GDM1 (cell line): ENCODE measurements at places on chromosomes 2 and 18.

GRCh38 chr2:152615177-152615576, 102.1 kb downstream of the PRPF40A start:
- no peak for DNase-seq

- no peak for DNase-seq
These were observed 43.1 kb downstream of the TTN start for GRCh38 chr2:178764097-178764496.

GRCh38 chr2:134411828-134412638, 158.2 kb downstream of the MGAT5 start:
- DNase-seq = peak; percentile 67

- DNase-seq = peak; percentile 39
These were observed 889.1 kb upstream of the GCFC2 start for GRCh38 chr2:76599732-76600368.

DNA sequence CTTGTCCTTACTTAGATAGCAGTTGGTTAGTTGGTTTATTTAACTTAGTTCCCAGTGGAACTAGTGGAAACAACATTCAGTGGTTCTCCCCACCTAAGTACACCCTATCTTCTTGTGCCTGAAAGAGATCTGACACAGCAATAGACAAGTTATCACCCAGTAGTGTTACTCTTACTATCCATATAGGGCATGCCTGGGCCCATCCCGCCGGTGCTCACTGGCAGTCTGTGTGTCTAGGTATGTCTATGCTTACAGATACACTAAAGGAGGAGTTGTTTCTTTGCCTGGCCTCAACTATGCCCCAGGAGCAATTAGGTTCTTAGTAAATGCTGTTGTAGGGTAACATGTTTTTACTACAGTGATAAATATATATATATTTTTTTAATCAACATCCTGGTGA, 12.0 kb upstream of the NRP2 start:
- no peak for DNase-seq

DNA sequence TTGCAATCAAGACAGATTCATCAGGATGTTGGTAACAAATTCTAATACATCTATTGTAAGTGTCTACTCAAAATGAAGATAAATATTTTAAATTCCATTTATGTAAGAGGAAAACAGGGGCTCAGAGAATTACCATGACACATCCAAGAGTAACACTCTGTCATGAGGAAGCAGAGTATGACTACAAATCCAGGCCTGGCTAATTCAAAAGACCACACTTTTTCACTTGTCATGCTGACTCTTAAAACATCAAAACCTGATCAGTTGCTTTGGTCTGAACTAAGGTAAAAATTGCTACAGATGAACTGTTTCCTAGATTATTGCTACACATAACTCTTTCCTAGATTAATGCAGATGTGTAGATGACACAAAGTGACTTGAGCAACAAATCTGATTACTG, 880.6 kb downstream of the TSN start:
- no peak for DNase-seq

DNA sequence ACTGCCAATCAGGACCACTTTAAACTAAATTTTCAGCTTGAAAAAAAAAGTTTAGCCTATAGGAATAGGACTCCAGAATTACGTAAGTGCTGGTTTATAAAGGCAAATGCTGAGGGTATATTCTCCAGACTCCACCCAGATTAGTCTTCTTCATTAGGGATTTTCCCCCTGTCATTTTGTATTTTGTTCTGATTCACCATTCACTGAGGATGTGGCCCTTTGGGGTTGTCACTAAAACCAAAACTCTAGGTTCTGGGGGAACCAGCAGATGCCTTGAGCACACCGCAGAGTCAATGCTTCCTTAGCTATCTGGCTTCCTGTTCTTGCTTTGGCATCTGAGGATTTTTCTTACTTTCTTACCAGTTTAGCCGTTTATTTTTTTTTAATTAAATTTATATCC, 10.5 kb downstream of the SCYGR4 start:
- DNase-seq = no peak

DNA sequence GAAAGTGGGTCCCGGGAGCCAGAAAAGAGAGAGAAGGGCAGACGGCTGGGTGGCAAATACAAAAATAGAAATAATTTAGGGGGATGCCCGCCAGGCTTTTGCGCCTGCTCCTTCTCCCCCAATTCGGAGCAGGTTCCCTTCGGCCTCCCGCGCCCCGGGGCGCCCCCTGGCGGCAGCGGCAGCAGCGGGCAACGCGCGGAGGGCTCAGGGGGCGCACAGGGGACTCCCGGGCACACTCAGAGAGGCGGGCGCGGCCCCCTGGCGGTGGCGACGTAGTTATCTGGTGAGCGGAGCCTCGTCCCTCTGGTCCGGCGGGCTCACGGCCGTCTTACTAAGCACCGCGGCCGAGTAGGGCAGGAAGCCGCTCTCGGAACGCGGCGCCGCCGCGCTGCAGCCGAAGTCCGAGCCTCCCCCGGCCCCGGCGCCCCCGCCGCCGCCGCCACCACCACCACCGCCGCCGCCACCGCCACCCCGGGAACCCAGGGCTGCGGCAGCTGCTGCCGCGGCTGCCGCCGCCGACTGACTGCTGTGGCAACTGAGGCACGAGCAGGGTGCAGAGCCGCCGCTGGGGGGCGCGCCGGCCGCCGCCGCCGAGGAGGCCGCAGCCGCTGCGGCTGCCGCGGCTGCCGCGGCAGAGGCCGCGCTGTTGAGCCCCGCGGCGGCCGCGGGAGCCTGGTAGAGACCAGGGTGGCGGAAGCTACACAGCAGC, 3.8 kb downstream of the EVX2 start:
- no peak for DNase-seq

DNA sequence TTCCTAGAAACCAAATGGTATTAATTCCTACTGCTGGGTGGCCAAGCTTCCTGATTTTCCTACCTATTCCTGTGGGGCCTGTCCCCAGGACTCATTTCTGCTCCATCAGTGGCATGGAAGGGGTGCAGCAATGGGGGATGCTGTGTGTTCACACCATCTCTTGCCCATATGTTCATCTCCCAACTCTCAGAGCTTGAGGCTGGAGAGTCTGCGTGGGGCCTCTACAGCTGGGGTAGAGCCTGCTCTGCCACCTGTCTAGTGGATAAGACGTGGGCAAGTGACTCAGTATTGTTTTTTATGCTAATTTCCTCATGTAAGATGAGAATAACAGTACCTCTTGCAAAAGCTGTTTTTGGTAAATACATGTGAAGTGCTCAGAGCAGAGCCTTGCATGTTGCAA, 149.8 kb downstream of the ACTR3 start:
- DNase-seq = no peak

GRCh38 chr2:97844311-97844859, 131.0 kb downstream of the ZAP70 start:
- no peak for DNase-seq

DNA sequence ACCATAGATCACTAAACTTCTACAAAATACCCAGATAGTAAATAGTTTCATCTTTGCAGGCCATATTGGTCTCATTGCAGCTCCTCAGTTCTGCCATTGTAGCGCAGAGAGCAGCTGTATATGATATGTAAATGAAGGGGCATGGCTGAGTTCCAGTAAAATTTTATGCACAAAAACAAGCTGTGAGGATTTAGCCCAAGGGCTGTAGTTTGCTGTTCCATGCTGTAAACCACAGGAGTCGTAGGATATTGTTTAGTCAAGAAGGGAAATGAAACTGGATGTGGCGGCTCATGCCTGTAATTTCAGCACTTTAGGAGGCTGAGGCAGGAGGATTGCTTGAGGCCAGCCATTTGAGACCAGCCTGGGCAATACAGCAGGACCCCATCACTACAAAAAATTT, 83.0 kb downstream of the MGAT5 start:
- no peak for DNase-seq

DNA sequence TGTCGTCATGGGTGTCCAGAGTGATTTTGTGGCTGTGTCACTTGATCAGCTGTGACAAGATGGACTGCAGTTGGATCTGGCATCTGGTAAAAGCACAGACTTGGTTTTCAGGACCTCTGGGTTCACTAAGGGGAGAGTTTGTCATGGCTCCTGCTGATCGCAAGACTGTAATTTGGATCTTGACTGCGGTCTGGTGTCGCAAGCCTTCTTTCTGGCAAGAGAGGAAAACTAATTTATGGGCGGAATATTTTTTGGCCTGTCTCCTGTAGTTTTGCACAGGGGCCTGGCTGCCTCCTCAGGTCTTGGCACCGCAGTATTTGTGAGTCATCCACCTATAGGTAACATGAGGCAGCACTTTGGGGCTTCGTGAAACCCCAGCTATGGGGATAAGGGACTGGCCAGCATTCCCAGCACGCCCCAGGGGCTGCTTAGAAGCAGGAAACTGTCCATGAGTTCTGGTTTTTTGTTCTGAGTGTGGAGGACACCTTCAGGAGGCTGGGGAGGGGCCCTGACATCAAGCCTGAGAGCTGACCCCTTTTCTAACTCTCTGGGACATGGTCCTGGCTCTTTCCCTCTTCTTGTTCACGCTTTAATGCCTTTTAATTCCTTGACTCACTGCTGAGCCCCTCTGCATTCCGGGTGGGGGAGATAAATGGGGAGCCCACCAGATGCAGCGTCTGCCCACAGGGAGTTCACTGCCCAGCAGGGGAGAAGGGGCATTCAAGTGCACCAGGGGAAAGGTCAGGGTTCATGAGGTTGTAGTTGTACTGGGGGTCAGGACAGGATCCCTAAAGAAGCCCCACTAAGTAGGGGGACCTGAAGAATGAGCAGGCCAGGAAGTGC, 12.2 kb downstream of the SH3BP4 start:
- DNase-seq = no peak
